ENCODE measurements at places on chromosomes 2 and 18.

DNA sequence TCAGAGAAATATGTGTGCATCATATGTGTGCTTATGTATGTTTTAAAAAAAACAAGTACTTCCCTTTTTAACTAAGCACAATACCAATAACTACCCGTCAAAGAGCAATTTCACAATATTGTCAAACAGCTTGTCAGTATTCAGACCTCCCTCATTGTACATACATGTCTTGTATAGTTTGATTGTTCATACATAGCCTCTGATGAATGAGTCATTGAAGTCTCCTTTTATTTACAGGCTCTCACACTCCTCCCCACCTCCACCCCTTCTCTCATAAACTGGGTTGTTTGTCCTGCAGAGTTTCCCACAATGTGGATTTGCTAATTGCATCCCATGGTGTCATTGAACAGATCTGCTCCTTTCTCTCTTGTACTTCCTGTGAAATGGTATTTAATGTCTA lies 132.8 kb upstream of the L3MBTL4 start:
- DNase-seq, result no peak

- no peak for DNase-seq
These were observed 18.0 kb downstream of the MALL start for GRCh38 chr2:110097506-110098220.

- no peak for DNase-seq
These were observed 1593.5 kb upstream of the ACVR2A start for GRCh38 chr2:146251328-146251727.

DNA sequence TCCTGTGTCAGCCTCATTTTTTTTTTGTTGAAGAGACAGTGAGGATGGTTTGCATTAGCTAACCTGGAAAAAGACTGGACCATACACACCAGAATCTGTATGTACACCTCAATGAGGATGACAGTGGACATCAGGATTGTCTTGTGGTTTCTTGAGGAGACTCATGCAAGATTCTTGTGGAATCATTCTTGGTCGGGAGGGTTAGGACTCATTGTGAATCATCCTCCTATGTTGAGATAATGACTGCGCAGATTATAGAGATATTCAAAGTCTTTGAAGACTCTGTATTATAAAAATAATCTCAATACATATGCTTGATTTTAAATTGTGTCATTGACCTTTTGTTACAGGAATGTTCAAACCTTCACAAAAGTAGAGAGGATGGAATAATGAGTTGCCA lies 49.1 kb upstream of the DOCK10 start:
- peak; percentile 82 for DNase-seq

GRCh38 chr2:171965661-171966060 lies 34.1 kb upstream of the METAP1D start:
- DNase-seq, result no peak

DNA sequence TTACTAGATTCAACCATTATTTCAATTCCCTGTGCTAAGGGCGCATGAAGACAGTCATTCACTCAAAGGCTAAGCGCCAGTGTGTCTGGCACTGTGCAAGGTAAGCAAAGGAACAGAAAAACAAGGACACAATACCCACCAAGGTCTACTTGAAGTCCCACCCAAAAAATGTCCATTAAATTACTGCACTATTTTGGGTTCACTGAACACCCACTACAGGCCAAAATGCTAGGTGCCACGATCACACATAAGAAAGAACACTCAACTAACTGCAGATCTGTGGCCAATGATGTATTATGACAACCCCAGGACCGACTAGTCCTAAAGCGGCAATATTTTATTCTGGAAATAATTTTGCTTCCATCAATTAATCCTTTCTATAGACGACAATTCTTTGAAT lies 1.8 kb downstream of the TMEM131 start:
- DNase-seq, result no peak

All from GM04504 (cell line).